Stimulated activated CD8-positive, alpha-beta memory T cell treated with anti-CD3 and anti-CD28 coated beads, Interleukin-7, amount 100 ng/mL, for 1 hour (primary cell): ENCODE measurements at places on chromosomes 3 and 15.

DNA sequence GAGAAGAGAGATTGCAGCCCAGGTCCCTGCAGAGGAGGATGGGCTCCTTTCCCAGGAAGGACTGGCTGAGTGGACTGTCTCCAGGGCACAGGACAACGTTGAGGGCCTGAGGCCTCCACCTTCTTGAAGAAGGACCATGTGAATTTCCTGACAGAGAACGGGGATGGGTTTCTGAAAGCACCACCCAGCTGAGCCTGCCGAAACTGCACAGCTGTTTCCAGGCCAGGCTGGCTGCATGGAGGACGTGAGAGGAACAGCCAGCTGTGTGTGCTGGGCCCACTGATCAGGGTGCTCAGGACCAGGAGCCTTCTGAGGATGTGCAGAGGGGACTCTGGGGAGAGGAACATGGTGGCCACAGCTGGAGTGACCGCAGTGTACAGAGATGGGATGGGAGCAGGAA, 39.2 kb downstream of the HMCES start:
- DNase-seq = no peak

DNA sequence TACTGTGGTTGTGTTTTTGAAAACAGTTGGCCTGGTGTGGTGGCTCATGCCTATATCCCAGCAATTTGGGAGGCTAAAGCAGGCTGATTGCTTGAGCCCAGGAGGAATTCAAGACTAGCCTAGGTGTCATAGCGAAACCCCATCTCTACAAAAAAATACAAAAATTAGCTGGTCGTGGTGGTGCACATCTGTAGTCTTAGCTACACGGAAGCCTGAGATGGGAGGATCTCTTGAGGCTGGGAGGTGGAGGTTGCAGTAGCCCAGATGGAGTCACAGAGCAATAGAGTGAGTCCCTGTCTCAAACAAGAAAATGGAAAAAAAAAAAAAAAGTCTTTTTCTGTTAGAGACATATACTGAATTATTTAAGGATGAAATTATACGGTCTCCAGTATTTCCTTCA, 14.7 kb upstream of the LRRFIP2 start:
- no peak for DNase-seq

DNA sequence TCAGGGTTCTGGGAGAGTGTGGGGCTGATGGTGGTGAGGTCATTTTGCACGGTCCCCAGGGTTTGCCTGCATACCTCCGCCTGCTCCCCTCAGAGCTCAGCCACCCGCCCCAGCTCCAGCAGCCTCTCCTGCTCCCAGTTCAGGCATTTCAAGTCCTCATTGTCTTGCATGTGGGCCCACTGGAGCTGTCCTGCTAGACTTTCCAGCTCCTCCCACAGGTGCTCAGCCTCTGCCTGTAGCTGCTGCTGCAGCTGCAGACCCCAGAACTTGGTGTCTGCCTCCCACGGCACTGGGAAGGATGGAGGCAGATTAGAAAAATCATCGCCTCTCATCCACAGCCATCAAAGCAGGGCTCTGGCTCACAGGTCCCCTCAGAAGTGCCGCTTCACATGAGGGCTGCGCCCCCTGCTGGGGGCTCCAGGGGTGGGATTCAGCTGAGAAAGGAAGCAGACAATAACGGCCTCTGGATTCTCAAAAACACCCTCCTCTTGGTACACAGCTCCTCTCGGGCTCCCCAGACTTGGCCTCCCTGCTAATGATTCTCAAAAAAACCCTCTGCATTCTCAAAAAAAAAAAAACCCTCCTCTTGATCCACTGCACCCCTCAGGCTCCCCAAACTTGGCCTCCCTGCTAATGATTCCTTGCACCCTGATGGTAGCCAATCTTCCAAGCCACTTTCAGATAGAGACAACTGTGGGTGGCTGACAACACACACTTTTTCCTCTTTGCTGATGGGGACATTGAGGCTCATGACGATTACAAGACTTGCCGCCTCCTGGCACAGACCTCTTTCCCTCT, 89.3 kb upstream of the C2CD4B start:
- peak; percentile 5 for DNase-seq

DNA sequence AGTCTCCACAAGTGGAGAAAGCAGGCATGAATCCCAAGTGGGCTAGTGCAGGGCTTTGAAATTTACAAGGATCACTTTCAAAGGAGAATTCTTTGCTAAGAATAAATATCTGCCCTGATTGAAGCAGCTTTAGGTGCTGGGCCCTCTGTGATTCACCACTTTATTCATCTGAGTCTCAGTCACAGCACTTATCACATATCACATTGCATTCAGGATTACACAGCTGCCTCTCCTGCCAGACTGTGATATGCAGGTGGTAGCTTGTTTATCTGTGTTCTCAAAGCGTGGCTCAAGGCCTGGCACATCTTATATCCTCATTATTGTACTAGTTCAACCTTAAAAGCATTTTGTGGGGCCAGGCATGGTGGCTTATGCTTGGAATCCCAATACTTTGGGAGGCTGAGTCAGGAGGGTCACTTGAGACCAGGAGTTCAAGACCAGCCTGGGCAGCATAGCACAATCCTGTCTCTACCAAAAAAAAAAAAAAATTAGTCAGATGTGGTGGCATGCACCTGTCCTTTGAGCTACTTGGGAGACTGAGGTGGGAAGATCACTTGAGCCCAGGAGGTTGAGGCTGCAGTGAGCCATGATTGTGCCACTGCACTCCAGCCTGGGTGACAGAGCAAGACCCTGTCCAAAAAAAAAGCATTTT, 156.9 kb upstream of the EIF1B start:
- no peak for DNase-seq
